Stimulated activated CD8-positive, alpha-beta memory T cell treated with anti-CD3 and anti-CD28 coated beads, Interleukin-7, amount 100 ng/mL, for 1 hour (primary cell): ENCODE measurements at places on chromosomes 7 and 10.
A peak's percentile ranks its signal among the peaks of the same experiment; 100 is the strongest.

GRCh38 chr10:11472158-11472753 is 139.2 kb downstream of the USP6NL start:
- DNase-seq = peak; percentile 52

GRCh38 chr10:43308986-43309385 is 42.1 kb upstream of the RASGEF1A start:
- no peak for DNase-seq

GRCh38 chr7:116809636-116810266 is 52.6 kb upstream of the CAPZA2 start:
- DNase-seq = no peak

GRCh38 chr10:368579-369220 is 233.4 kb downstream of the ZMYND11 start:
- DNase-seq = no peak

GRCh38 chr10:35545878-35546590 is 59.1 kb upstream of the GJD4 start:
- no peak for DNase-seq

- no peak for DNase-seq
Measured at GRCh38 chr10:36506261-36506660, 619.1 kb upstream of the ANKRD30A start.

DNA sequence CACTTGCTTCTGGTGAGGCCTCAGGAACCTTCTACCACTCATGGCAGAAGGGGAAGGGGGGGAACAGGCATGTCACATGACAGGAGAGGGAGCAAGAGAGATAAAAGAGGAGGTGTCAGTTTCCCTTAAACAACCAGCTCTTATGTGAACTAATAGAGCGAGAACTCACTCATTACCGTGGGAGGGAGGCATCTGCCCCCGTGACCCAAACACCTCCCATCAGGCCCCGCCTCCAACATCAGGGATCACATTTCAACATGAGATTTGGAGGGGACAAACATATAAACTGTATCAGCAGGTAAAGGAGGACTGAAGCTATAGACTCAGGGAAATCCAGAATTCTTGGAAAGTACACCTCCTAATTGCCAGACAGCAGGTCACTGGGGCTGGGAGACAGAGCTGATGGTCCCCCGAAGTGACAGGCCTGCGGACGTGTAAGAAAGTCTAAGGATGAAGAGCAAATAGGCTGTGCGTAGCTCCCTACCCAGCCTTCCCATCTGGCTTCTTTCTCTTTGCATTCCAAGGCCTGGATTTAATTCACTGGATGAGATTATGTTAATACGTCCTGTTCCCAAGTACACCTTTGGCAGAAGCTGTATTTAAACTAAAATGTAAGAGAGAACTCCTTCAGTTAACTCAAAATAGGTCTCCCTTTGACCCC is 186.7 kb upstream of the LYZL2 start:
- no peak for DNase-seq

GRCh38 chr10:60930237-60930636 is 13.7 kb downstream of the RHOBTB1 start:
- no peak for DNase-seq

DNA sequence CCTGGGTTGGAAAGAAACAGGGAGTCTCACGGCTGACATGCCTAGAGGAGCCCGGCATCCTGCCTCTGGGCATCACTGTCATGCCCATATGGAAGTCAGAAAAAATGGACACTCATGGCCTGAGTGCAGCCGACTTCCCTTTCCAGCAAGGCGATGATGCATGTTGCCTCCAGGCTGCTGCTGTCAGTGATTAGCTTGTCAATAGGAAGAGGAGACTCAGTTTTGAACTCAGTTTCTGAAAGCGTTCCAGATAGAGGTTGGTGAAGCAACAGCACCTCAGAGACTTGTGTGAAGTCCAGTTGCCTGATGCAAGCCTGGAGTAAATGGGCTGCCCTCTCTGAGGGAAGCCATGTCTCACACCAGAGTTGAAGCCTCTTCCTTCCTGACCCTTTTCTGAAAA is 148.4 kb downstream of the TPST1 start:
- no peak for DNase-seq

- no peak for DNase-seq
Measured at GRCh38 chr10:35910234-35910633, 268.1 kb upstream of the FZD8 start.

- DNase-seq = no peak
Measured at GRCh38 chr7:47377741-47378140, 204.2 kb downstream of the TNS3 start.
